ENCODE measurements at places on chromosomes 11 and 22. TPM values are rescaled to one million over a fixed set of nuclear protein-coding genes. Genes with fewer than 3 reads are reported as not detected.

DNA sequence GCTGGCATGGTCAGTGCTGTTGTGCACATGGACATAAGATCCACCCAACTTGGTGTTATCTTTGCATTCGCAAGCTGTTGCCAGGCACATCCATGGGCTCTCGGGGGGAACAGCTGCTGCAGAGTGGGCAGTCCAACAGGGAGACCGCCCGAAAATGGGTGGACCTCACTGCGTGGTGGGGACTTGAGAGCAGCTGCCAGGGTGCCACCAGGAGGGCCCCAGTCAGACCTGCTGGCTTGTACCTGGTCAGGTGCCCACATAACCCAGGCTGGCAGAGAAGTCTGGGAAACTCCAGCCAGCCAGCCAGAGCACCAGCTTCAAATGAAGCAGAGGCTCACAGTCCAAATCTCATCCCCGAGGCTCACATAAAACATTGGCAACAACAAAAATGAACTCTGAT is 120.2 kb downstream of the BCR start:
- H3K27me3 ChIP-seq: no peaks in the 10 kb centered on the region
- H3K4me1 ChIP-seq: peaks cover 15% of the 10 kb centered on the region
- DNase-seq: no peak
- no peak overlapping the region for H3K27ac ChIP-seq

DNA sequence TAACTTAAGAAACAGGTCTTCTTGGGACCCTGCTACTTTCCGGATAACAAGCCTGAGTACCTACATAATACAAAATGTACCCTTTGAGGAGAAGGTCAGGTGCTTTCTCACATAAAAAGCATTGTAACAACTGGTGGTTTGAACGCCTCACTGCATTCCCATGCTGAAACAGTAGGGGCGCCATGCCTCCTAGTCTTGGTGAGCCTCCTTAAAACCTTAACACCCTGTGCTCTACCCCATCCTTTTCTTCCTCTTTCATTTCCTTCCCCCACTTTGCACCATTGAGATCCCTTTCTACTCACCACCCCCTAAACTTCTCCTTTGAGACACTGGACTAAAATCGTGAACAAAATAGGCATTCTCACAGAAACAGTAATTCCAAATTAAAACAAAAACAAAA is 729.3 kb downstream of the NTM start:
- no peaks in the 10 kb centered on the region for H3K4me1 ChIP-seq
- H3K36me3 ChIP-seq: no peaks in the 10 kb centered on the region
- DNase-seq: no peak
- H3K27ac ChIP-seq: no peak overlapping the region
- peaks cover 63% of the 10 kb centered on the region for H3K27me3 ChIP-seq
- no peak overlapping the region for H3K4me3 ChIP-seq

DNA sequence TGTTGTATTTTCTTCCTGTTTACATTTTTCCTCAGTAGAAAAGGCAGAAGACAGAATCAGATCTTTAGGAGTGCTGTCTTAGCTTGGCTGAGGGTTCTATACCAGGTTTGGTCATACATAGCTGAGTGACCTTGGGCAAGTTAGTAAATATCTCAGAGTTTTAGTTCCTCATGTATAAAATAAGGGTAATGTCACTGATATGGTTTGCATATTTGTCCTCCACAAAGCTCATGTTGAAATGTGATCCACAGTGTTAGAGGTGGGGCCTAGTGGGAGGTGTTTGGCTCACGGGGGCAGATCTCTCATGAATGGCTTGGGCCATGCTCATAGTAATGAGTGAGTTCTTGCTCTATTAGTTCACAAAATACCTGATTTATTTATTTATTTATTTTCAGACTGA is 7.5 kb upstream of the HTR3A start:
- no peak for DNase-seq
- peaks cover 70% of the 10 kb centered on the region for H3K27me3 ChIP-seq
- no peak overlapping the region for H3K27ac ChIP-seq
- H3K36me3 ChIP-seq: no peaks in the 10 kb centered on the region
- H3K4me3 ChIP-seq: no peak overlapping the region

DNA sequence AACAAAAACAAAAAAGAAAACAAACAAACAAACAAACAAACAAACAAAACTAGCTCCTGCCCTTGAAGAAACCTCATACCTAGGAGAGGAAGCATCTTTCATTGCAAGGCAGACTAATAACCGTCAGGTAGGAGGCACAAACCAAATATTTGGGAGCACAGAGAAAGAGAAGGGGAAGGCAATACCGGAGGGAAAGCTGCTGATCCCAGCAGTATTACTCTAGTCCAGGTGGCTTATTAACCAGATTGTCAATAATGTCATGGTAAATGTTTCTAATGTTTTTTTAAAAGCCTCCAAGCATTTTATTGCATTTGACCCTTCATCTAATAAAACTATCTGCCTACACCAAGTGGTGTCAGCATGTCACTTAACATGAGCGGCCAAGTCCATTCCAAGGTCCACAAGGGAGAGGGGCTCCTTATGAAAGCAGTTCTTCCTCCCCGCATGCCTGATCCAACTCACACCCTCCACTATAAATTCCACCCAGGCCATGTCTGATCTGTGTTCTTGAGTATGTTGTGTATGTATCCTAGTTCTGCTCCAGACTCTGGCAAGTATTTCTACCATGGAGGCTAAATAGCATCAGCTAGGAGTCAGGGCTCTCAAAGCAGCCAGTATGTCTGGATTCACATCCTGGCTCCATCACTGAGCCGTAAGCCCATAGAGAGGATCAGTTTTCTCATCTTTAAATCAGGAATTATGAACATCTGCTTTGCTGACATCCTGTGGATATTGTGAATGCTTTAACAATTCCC is 208.1 kb upstream of the TENM4 start:
- no peak overlapping the region for H3K27ac ChIP-seq
- peaks cover 39% of the 10 kb centered on the region for H3K27me3 ChIP-seq
- no peaks in the 10 kb centered on the region for H3K4me1 ChIP-seq
- no peak for DNase-seq
- H3K4me3 ChIP-seq: no peak overlapping the region
- H3K36me3 ChIP-seq: no peaks in the 10 kb centered on the region

DNA sequence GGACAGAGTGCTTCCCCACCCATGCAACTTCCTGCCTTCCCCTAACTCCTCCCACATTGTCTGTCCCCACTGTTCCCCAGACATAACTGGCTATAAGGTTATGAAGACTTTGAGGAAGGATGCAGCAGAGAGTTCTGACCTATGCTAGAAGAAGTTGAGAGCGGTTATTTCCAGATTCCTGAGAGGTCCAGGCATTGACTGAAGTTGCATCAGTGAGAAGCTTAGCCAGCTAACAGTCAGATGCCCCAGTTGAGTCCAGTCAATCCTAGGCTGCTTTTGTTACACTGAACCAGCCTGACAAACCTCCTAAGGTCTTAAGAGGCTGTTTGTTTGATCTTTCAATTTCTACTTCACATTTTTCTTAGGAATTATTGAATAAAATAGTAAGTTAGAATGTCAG is 937.9 kb upstream of the CCDC90B start:
- no peak overlapping the region for H3K27ac ChIP-seq
- H3K4me3 ChIP-seq: no peak overlapping the region
- DNase-seq: no peak
- H3K4me1 ChIP-seq: no peaks in the 10 kb centered on the region
- no peaks in the 10 kb centered on the region for H3K36me3 ChIP-seq
- no peaks in the 10 kb centered on the region for H3K27me3 ChIP-seq

- H3K27me3 ChIP-seq: peaks cover 8% of the 10 kb centered on the region
- H3K4me3 ChIP-seq: no peak overlapping the region
- H3K36me3 ChIP-seq: no peaks in the 10 kb centered on the region
- peaks cover under 1% of the 10 kb centered on the region for H3K4me1 ChIP-seq
Measured at GRCh38 chr22:50151571-50152537, 18.7 kb upstream of the PANX2 start.

DNA sequence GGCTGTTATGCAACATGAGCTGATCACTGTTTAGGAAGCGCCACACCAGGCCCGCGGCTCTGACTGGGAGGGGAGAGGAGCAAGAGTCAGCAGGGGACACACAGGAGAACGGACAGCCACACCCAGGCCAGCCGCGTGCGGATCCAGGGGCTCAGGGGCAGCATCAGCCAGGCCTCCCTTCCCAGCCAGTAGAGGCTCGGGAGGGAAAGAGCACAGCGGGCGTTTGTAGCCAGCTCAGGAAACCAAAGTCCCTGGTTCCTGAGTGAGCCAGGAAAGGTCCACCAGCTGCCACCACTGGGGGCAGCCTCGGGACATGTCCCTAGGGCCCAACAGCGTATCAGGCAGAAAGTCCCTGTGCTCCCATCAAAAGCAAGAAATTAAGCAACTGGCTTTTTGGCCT is 71.8 kb upstream of the PITPNB start:
- peaks cover 4% of the 10 kb centered on the region for H3K4me1 ChIP-seq
- no peaks in the 10 kb centered on the region for H3K27me3 ChIP-seq
- no peak overlapping the region for H3K27ac ChIP-seq

DNA sequence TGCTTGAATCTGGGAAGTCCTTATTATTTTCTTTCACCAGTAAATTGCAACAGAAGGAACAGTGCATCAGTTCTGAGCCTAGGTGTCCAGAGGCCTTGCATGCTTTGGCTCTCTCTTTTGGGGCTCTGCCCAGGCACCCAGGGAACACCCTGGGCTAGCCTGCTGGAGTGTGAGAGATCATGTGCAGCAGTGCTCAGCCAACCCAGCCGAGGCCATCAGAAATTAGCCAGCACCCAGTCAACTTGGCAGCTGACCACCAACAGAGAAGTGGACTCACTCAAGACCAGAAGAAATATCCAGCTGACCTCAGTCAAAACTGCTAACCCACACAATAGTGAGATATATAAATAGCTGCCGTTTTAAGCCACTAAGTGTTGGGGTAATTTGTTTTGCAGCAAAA is 11.2 kb upstream of the P4HA3 start:
- no peak overlapping the region for H3K27ac ChIP-seq
- no peak for DNase-seq
- peaks cover 12% of the 10 kb centered on the region for H3K4me1 ChIP-seq
- H3K27me3 ChIP-seq: peaks cover 3% of the 10 kb centered on the region

DNA sequence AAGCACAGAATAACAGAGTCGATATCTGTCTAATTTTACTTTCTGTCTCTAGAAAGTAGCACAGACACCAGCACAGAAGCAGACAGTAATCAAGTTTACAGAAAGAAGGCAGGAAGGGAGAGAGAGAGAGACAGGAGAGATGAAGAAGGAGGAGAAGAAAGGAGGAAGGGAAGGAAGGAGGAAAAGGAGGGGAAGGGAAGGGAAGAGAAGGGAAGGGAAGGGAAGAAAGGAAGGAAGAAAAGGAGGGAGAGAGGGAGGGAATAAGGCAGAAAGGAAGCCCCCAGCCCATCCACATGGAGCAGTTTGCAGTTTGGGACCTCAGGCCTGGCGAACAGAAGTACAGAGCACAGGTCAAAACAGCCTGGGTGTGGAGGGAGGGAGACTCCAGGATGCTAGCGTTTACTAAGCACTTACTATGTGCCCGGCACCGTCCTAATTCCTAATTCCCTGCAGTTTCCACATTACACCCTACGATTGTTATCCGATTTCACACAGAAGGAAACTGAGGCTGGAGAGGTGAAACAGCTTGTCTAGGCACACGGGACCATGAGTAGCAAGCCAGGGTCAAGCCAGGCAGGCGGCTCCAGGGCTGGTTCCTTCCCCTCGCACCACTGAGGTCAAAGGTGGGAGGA is 46.0 kb upstream of the WNT7B start:
- peaks cover 2% of the 10 kb centered on the region for H3K36me3 ChIP-seq
- H3K27me3 ChIP-seq: peaks cover 29% of the 10 kb centered on the region
- no peak overlapping the region for H3K27ac ChIP-seq
- H3K4me1 ChIP-seq: peaks cover 10% of the 10 kb centered on the region

DNA sequence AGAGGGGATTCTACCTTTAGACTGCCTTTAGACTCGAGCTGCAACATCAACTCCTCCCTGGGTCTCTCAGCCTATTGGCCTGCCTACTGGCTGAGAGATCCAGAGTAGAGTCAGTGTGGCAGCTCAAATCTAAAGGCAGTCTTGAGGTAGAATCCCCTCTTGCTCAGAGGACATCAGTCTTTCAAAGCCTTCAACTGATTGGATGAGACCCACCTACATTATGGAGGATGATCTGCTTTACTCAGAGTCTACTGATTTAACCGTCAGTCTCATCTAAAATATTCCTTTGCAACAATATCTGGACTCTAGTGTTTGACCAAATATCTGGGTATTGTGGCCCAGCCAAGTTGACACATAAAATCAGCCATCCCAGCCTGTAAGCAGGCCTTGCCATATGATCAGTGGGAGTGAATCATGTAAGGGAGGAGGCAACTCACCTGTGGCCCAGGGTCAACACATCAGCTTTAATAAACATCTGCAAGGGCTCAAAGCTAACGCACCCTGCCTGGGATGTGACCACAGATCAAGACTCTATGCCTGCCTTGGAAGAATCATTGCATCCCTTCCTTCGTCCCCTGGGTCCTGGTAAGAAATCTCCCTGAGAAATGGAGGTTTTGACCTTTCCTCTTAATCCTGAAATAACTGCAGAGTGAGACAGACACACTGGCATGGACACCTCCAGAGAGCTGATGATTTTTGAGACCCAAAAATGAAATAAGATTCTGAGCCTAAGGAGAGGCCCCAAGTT is 198.0 kb downstream of the DBX1 start:
- peaks cover 23% of the 10 kb centered on the region for H3K4me1 ChIP-seq
- no peak overlapping the region for H3K4me3 ChIP-seq
- no peak overlapping the region for H3K27ac ChIP-seq
- H3K36me3 ChIP-seq: peaks cover 3% of the 10 kb centered on the region
- no peaks in the 10 kb centered on the region for H3K27me3 ChIP-seq

DNA sequence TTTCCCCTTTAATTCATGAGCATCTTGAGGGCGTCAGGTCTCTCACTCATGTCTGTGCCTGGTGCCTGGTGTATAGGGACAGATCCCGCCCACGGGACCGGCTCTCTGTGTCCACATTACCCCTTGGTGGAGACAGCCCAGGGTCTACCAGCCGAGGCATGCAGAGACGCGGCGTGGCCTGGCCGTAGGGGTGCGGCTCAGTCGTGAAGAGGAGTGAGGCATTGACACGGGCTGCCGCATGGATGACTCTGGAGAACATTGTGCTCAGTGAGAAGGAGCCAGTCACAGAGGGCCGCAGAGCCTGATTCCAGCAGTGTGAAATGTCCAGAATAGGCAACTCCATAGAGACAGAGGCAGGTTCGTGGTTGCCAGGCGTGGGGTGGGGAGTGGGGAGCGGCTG is 209.8 kb downstream of the TBC1D22A start:
- peaks cover 7% of the 10 kb centered on the region for H3K4me1 ChIP-seq
- DNase-seq: no peak
- H3K27ac ChIP-seq: no peak overlapping the region
- H3K36me3 ChIP-seq: peaks cover 10% of the 10 kb centered on the region
- no peaks in the 10 kb centered on the region for H3K27me3 ChIP-seq

DNA sequence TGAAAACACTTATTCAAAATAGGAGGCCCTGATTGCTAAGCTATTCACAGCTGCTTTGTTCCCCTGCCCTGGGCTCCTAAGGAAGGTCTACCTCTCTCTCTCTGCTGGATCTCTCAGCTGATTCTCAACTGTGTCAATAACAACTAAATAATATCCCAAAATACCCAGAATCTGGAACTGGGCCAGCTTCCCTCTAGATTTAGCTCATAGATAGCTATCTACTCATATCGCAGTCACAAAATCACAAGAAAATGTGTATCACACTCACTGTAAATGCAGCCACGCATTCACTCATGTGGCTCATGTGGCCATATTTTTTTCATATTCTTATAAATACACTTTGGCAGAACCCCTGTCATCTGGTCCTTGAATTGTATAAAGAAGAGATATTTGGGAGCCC is 555.1 kb downstream of the OPCML start:
- H3K4me1 ChIP-seq: no peaks in the 10 kb centered on the region
- H3K36me3 ChIP-seq: no peaks in the 10 kb centered on the region
- no peak overlapping the region for H3K27ac ChIP-seq
- H3K27me3 ChIP-seq: peaks cover 29% of the 10 kb centered on the region
- no peak for DNase-seq

Gene MMP27
- total RNA-seq: not detected

Gene PYGM
- 7.6 TPM for total RNA-seq

Gene OR4D5
- total RNA-seq: not detected

Gene IFTAP
- 34.0 TPM for total RNA-seq

Gene TRPC6
- 0.42 TPM for total RNA-seq
